Tongue (tissue), 3 donors: ENCODE measurements at places on chromosomes 2 and 18.

DNA sequence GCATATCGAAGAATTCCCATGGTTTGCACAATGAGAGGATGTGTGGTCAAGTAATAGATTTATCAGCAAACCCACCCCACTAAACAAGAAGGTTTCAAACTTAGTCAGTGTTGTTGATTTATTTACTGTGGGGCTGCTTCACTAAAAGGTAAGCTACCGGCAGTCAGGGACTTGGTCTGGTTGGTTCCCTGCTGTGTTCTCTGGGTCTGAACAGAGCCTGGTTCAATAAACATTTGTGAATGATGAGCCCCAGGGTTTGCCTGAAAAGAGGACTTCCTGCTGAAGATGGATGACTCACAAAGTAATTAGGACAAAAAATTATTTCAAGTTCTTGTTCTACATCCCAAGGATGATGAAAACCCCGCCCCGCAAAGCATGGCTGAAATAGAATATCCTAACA is 108.3 kb downstream of the SPP2 start:
- DNase-seq: no peak

- no peak for DNase-seq
Measured at GRCh38 chr2:47203995-47204394, 48.9 kb upstream of the STPG4 start.

DNA sequence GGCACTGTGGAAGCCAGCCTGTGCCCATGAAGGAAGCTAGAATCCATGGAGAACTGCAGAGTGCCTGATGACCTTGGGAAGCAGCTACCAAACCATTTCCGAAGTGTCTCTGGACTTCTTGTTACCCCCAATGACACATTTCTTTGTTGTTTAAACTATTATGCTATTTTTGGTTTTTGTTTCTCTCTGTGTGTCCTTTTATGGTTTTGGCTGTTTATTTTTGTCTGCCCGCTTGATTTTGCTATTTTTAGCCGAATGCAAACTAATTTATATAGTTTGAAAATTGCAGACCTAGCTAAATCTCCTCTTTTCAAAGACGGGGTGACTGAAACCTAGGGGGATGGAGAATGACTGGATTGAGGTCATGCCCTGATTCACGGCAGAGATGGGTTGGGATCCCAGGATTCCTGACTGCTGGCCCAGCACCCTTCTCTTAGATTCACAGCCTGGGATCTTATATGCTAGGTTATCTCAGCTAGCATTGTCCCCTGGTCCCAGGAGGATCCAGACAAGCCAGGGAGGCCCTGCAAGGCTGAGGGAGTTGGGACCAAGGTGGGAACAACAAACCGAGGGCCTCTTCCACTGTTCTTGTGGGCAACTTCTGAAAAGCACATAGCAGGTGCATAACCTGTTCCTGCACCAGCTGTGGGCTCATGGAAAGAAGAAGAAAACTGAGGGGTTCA is 116.3 kb upstream of the HAAO start:
- no peak for DNase-seq

DNA sequence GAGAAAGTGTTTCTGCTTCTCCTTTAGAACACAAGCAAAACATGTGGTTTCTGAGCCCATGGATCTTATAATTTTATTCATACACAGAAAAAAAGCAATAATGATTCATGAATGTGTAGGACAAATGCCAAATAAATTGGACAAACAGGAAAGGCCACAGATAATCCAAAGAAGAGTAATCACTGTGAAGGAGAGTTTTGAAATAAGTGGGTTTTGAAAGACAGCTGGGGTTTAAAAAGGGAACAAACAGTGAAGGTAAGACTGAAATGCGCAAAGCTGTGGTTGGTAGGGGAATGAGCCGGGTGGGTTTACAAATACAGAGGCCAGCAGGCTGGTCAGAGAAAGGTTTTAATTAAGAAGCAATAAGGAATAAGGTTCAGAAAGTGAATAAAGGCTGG is 50.0 kb upstream of the MBOAT2 start:
- no peak for DNase-seq

GRCh38 chr2:22444281-22444680 is 940.7 kb upstream of the KLHL29 start:
- no peak for DNase-seq

- no peak for DNase-seq
Measured at GRCh38 chr2:132975193-132976105, 305.4 kb upstream of the LYPD1 start.

DNA sequence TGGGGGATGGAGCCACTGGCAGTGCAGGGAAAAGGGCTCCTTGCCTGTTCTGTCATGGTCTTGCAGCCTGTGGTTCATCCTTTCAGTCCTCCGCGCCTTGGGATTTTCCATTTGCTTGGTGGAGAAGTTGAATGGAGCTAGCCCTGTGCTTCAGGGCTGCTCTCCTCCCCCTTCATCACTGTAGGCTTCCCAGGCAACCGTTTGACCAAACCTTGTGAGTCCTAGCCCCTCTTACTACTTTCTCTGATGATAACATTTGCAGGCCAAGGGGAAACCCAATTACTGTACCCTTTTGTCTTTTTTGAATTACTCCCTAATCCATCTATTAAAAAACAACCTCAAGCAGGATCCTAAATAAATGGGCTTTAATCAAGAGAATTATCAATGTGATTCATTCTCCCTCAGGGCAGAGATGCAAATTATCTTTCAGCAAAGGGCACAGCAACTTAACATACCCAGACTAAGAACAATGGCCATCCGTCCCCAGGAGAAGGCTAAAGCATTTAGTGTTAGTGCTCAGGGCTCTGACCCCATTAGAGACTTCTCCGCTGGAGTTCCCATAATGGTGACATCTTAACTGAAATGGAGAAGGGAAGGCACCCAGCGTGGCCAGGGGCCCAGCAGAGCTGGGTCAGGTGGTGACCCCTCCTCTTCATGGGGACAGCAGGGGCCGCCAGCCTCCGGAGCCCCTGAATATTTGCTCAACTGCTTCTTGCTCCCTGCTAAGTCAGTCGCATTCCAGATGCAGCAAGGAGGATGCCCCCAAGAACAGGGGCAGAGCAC is 40.7 kb downstream of the RHOB start:
- DNase-seq: no peak

DNA sequence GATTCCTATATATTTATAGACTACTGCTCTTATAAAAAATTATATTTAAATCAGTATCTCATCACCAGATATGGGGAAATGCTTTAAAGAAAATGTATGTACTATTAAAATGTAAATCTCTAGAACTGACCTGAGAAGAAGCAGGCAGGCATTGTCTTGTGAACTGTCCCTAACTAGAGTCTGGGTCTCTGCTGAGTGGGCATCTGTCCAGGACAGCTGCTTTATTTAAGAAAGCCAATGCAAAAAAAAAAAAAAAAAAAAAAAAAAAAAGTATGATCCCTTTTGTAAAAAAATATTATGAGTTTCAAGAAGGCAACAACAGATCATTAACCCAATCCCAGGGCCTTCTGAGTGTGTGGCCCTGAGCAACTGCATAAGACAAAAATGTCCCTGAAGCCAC is 66.0 kb downstream of the PAX3 start:
- peak; percentile 13 for DNase-seq

GRCh38 chr2:168210895-168211570 is 36.4 kb downstream of the STK39 start:
- DNase-seq: no peak

- no peak for DNase-seq
Measured at GRCh38 chr18:39238981-39239660, 1673.5 kb upstream of the CELF4 start.

DNA sequence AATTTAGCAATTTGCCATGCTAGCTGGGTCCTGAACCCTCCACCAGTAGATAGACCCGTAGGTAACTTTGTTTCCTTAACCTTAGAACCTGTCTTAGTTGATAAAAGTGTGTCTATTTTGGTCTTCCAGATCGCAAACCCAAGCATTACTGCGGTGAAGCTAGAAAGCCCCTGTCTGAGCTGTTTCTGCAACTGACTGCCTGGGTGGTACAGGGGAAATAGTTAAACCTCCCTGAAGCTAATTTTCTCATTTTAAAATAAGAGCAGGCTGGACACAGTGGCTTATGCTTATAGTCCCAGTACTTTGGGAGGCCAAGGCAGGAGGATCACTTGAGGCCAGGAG is 101.7 kb upstream of the MSH2 start:
- DNase-seq: no peak

DNA sequence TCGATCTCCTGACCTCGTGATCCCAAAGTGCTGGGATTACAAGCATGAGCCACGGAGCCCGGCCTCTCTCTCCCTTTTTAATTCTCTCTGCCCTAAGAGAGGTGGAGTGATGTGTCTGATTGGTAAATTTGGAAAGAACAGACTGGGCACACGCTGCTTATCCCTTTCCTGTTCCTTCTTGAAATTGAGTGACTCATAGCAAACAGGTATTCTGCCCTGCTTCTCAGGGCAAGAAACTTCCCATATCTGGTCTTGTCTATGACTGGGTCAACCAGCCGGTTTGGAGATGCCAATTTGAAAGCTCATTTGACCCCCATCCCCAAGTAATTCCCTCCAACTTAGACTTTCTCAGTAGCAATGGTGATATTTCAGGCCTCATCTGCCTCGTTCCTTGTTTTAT is 15.0 kb downstream of the LYPD1 start:
- no peak for DNase-seq

- peak; percentile 21 for DNase-seq
Measured at GRCh38 chr2:138115666-138116065, 151.4 kb downstream of the HNMT start.
